ENCODE measurements at places on chromosomes 7 and 10.

GRCh38 chr7:10632712-10633111 is 341.0 kb upstream of the PHF14 start:
- no peak for DNase-seq

GRCh38 chr7:132516042-132516840 is 60.0 kb downstream of the PLXNA4 start:
- no peak for DNase-seq

GRCh38 chr7:2019711-2020511 is 212.8 kb downstream of the MAD1L1 start:
- DNase-seq: no peak

- DNase-seq: no peak
Measured at GRCh38 chr7:28862595-28863272, 95.4 kb downstream of the TRIL start.

DNA sequence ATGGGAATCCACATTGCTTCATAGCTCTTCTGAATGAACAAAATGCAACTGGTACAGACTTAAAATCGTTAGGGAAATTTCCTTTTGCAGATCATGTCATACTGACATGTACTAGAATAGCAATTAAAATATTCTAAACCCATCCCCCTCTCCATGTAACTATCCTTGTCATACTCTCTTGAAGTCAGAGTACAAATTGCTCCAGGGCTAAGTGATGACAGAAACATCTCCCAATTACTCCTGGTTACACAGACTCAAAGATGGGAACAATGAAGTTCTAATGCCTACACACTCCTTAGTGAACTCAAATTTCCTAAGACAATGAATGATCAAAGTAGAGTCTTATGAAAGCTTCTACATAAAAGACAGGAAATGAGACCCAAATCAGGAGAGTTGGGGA is 87.2 kb downstream of the PDE1C start:
- DNase-seq: no peak

DNA sequence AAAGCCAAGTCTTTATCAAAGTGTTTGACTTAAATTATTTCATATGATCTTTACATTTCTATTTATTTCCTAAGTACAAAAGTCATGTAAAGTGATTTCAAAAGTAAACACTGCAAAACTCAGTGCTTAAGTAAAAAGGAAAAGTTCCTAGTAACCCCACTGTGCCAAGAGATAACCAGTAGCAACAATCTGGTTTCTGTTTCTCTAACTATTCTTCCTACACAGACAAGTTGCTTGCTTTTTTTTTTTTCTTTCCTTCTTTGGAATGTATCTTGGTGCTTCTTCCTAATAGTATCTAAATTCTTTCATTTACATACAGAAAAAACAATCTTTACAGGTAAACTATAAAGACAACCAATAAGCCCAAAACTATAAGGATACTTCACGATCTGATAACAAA is 3.1 kb downstream of the JCAD start:
- no peak for DNase-seq

DNA sequence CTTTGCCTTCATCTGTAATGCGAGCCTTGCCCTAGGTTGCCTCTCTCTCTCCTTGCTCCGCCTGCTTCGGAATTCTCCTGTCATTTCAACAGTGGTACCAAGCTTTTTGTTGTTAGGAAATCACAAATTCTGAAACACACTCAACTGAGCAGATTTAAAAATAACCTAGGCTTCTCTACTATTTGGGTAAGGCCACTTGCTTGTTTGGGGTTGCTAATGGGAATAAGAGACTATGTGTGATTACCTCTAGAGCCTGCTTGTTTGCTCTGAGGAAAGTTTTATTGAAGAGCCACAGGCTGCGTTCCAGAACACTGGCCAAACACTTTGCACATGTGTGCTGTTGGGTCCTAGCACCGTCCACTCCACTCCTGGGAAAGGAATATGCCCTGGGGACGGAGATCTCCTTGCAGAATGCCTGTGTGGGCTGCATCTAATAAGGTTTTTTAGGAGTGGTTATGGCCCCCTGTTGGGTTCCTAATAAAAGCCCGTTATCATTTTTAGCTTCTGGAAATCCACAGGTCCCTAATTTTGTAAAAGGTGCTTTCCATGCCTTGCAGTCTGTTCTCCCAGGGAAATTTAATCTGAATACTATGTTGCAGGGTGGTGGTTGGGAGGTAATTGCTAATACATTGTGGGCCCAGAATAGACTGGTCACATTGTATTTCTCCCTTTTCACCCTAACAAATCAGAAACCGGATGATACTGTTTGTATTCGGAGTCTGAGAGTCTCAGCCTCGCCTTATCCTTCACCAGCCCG is 68.7 kb upstream of the KLF6 start:
- DNase-seq: no peak

GRCh38 chr7:632831-633210 is 93.7 kb upstream of the DNAAF5 start:
- no peak for DNase-seq

- no peak for DNase-seq
Measured at GRCh38 chr7:121605317-121605680, 209.2 kb upstream of the FAM3C start.

DNA sequence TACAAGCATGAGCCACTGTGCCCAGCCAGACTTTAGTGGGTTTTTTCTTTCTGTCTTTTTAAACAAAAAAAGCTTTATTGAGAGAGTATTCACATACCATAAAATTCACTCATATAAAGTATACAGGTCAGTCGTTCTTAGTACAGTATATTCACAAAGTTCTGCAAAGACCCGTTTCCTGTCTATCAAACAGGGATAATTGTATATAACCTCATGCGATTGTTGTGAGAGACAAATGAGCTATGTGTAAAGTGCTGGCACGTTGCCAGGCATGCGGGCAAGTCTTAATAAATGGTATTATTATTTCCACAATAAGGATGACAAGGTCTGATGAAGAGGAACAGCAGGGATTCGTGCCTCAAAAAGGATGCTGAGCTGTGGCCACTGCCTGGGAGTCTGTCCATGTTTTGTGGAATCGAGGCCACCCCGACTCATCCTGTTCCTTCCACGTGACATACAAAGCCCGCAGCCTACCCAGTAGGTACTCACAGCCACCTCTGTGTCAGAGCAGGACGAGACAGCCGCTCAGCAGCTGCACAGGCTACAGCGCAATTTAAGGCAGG is 51.6 kb downstream of the SMKR1 start:
- DNase-seq: no peak

GRCh38 chr7:143279186-143280098 is 5.3 kb upstream of the TMEM139 start:
- DNase-seq: no peak

- DNase-seq: no peak
Measured at GRCh38 chr7:38686888-38687287, 55.7 kb upstream of the AMPH start.

- DNase-seq: no peak
Measured at GRCh38 chr7:43693687-43694398, 35.5 kb downstream of the COA1 start.

- no peak for DNase-seq
Measured at GRCh38 chr7:30896783-30897637, 14.6 kb upstream of the AQP1 start.

- DNase-seq: no peak
Measured at GRCh38 chr10:118308664-118309063, 33.5 kb downstream of the FAM204A start.

GRCh38 chr10:1632141-1632540 is 105.2 kb downstream of the ADARB2 start:
- no peak for DNase-seq

- DNase-seq: no peak
Measured at GRCh38 chr10:91289305-91289704, 68.8 kb downstream of the PCGF5 start.

GRCh38 chr7:130777426-130777825 is 43.4 kb upstream of the KLF14 start:
- no peak for DNase-seq

DNA sequence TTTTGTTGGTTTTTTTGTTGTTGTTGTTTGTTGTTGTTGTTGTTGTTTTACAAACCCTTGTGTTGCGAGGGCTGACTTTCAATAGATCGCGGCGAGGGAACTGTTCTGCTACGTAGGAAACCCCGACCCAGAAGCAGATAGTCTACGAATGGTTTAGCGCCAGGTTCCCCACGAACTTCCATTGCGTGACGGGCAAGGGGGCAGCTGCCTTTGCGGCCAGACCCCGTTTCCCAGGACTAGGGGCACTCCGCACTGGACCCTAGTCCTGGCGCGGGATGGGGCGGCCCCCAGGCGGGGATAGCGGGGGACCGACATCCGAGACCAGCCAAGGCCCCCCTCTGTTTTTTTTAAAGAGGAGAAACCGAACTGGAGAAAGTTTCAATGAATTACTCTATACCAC is 119.6 kb downstream of the LRRTM3 start:
- DNase-seq: no peak

DNA sequence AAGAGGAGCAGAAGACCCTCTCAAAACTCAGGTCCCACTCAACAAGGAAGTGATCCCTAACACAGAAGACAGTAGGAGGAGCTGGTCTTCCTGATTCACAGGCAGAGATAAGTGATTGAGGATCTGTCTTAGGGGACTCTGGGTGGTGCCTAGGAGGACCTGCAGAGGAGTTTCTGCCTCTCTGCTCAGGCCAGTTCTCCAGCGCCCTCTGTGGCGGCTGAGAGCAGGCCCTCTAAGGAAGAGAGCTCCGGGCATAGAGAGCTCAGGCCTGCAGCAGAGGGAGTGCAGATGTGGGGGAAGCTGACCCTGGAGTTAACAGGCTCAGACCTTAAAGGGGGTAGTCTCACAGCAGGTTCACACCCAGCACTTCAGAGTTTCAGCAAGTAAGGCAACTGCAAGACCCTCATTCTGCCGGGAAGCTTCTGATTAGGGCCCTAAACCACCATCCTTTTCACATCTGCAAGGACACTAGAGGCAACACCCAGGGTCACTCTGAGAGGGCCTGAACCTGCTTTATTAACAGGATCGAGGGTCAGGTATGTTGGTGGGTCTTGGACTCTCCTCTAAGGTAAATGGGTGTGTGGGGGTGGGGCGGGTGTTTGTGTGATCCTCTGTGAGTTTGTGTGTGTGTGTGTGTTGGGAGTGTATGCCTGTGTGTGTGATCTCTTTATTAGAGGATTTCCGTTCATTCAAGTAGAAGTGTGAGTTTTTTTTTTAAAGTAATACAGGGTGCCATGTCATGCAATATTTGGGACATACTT is 57.6 kb upstream of the TARP start:
- no peak for DNase-seq

GRCh38 chr7:36058020-36058592 is 94.9 kb upstream of the EEPD1 start:
- DNase-seq: no peak

DNA sequence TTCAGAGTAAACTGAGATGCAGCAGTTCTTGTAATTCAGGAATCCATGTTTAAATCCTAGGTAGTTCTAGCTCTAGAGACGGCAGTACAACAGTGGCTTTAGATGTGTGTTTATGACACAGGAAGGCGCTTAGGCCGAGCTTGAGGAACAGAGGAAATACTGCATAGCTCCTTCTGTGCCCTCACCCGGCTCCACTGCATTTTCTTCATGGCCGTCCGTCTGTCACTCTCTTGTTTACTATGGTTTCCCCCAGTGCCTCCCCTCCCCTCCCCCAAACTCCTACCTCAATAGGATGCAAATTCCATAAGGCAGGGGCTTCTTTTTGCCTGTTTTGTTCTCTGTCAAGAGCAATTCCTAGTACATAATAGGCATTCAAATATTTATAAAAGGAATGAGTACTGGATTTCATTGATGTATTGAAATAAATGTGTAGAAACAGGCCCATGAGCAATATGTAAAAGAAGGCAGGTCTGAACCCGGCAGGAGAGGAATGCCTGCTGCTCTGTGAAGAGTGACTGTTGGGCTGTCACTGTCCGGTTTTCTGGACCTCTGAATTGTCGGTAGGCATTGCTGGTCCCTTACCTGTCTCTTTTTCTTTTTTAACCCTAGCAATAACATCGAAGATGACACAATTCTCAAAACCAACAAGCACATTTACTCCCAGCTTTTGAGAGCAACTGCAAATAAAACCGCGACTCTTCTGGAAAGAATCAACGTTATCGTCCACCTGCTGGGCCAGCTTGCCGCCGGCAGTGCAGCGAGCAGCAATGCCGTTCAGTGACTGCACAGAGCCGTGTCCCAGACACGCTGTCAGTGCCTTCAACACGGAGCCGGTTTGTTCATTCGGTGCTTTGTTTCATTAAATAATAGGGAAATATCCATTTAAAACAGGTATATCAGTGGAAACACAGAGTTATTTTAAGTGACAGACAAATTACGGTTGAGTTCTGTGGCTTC is 12.7 kb downstream of the MMP21 start:
- DNase-seq: no peak

GRCh38 chr7:45984386-45985295 is 63.6 kb upstream of the IGFBP3 start:
- no peak for DNase-seq

- DNase-seq: no peak
Measured at GRCh38 chr10:66941491-66941890, 15.7 kb downstream of the LRRTM3 start.

DNA sequence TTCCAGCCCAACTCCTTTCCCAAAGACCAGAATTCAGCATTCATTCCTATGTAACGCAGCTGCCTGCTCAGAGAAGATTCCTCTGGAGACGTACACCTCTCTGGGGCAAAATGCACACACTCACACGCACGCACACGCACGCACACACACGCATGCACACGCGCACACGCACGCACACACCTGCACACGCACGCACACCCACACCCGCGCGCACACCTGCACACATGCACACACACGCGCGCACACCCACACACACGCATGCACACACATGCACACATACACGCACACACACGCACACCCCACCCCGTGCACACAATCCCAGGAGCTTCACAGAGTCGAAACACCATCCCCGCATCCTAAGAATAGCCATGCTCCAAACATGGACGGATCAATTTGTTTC is 13.0 kb downstream of the MMD2 start:
- no peak for DNase-seq

DNA sequence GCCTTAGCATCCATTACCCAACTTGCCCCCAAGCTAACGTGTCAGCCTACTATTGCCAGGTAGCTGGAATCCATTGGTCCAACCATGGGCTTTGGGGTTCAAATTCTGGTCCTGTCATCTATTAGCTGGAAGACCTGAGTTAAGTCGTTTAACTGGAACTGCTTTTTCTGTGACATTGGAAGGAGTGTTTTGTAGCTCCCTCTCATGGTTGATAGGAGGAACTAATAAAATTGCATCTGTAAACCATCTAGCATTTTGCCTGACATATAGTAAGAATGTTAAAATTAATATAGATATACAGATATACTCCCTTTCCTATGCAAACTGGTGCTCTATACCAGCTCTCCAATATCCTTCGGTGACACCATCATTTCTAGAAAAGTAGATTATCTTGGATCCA is 23.8 kb upstream of the SLF2 start:
- DNase-seq: no peak

DNA sequence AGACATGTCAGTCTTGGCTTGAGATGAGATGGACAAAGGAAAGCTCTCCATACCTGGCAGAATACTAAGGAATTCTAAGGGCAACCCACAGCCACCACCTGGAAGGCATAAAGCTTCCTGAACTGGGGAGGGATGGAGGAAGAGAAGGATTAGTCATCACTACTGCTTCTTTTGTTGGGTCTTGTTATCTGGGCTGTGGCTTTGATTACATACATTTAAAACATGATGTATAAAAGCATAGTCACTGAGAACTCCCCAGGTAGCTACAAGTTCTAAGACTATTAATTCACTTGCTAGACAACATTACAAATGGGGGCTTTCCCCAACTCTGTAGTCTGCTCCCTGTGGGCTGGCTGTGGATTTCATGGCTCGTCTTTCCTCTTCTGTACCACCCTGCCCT is 58.2 kb downstream of the RBM33 start:
- no peak for DNase-seq

GRCh38 chr10:121049489-121049888 is 198.3 kb downstream of the WDR11 start:
- DNase-seq: no peak

- DNase-seq: no peak
Measured at GRCh38 chr10:122404576-122404975, 30.1 kb downstream of the PLEKHA1 start.
